ENCODE measurements at places on chromosomes 1 and 21.

DNA sequence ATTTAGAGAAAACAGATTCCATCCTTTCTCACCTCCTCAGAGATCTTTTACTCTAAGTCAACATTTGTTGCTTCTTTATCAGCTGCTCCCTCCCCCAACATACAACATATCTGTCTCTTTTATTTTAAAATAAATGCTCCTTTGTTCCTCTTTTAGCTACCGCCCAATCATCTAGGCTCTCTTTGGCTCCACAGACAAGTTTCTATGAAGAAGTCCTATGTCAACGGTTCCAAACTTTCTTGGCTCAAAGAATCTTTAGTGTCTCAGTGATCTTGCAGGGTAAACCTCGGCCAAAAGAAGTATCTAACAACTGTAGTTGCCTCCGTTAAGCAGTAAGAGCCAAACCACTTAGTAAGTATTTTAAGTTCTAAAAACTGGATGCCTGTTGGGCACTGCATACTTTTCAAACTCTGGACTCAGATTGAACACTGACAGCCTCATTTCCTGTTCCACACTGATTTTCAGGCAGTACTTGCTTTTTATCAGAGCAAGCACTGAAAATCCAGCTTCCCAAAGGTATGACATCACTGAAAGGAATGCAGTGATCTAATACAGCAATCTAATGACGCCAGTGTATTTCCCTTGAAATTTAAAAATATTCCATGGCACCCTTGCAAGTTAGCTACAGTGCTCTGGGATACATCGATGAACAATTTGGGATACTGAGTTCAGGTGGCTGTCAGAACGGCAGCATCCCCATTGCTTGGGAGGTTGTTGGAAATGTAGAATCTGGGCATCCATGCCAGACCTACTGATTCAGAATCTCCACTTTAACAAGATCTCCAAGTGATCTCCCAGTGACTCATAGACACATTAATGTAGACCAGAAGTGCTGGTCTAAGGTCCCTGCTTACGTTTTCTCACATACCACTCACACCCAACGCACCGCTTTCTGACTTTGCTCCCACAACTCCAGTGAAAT lies 26.8 kb downstream of the EGLN1 start:
- H3K4me1 ChIP-seq, result peaks cover 60% of the 10 kb centered on the region
- H3K4me3 ChIP-seq, result no peak overlapping the region
- no peak for DNase-seq
- H3K36me3 ChIP-seq, result no peaks in the 10 kb centered on the region
- no peaks in the 10 kb centered on the region for H3K27me3 ChIP-seq

- no peak overlapping the region for H3K4me3 ChIP-seq
- peaks cover 7% of the 10 kb centered on the region for H3K36me3 ChIP-seq
- H3K27me3 ChIP-seq, result peaks cover 18% of the 10 kb centered on the region
- no peak overlapping the region for H3K27ac ChIP-seq
Observed at GRCh38 chr1:39695016-39695415, 3.8 kb upstream of the HPCAL4 start.

- no peaks in the 10 kb centered on the region for H3K27me3 ChIP-seq
- DNase-seq, result no peak
- no peaks in the 10 kb centered on the region for H3K36me3 ChIP-seq
- no peaks in the 10 kb centered on the region for H3K4me1 ChIP-seq
Observed at GRCh38 chr1:164756741-164757140, 197.8 kb downstream of the PBX1 start.

- H3K27me3 ChIP-seq, result peaks cover 5% of the 10 kb centered on the region
- H3K4me3 ChIP-seq, result no peak overlapping the region
- H3K4me1 ChIP-seq, result no peaks in the 10 kb centered on the region
- no peaks in the 10 kb centered on the region for H3K36me3 ChIP-seq
- DNase-seq, result no peak
Observed at GRCh38 chr1:76202670-76203069, 128.1 kb downstream of the ST6GALNAC3 start.

GRCh38 chr1:64906447-64906846 lies 59.9 kb downstream of the JAK1 start:
- no peaks in the 10 kb centered on the region for H3K27me3 ChIP-seq
- no peak for DNase-seq
- H3K27ac ChIP-seq, result peak overlapping the region; percentile 91
- H3K36me3 ChIP-seq, result peaks cover 13% of the 10 kb centered on the region
- H3K4me1 ChIP-seq, result peaks cover 72% of the 10 kb centered on the region
- peak overlapping the region; percentile 39 for H3K4me3 ChIP-seq

DNA sequence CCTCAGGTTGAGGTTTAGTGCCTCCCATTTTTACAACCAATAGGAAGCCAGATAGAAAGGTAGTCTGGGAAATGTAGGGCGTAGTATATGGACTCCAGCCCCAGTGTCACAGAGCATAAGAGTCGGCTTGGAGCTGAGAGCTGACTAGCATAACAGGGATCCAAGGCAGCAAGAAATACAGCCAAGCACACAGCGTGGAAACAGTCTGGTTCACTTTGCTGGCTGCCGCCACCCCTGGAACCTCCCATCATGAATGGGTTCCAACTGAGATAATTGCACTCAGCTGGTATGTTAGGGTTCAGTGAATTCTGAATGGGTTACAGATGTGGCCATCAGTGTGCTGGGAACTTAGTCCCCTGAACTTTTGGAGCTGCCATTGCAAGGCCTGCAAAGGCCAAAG lies 76.7 kb upstream of the GPR88 start:
- peaks cover 53% of the 10 kb centered on the region for H3K36me3 ChIP-seq
- no peak for DNase-seq
- peaks cover 17% of the 10 kb centered on the region for H3K4me1 ChIP-seq
- H3K27ac ChIP-seq, result no peak overlapping the region

DNA sequence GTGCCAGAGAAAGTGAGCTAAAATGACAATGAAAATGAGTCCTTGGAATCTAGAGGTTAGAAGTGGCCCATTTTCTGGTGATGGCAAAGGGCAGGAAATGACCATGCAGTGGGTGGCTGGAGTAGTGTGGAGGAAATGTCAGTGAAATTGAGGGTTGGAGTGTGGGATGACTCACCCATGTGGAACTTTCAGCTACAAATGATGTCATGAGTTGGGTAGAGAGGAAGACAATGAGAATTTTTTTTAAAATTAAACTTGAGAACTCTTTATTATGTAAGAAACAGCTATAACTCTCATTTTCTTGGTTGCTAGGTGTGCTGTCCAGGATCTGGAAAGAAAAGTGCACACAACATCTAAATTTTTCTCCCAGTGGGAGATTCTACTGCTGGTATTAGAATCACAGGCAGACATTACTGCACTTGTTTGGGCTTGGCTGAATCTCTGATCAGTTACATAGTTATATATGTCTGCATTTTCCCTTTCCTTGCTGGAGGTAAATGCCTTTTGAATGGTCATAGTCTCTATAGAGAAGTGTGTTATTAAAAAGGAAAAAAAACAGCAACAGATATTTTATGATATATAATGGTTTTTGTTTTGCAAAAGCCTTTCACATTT lies 56.8 kb upstream of the GNG12 start:
- H3K36me3 ChIP-seq, result no peaks in the 10 kb centered on the region
- peaks cover 15% of the 10 kb centered on the region for H3K27me3 ChIP-seq
- no peak overlapping the region for H3K4me3 ChIP-seq
- no peaks in the 10 kb centered on the region for H3K4me1 ChIP-seq
- H3K27ac ChIP-seq, result no peak overlapping the region

GRCh38 chr1:174258148-174258550 lies 98.8 kb downstream of the RABGAP1L start:
- H3K27me3 ChIP-seq, result no peaks in the 10 kb centered on the region
- H3K36me3 ChIP-seq, result peaks cover 18% of the 10 kb centered on the region
- no peaks in the 10 kb centered on the region for H3K4me1 ChIP-seq
- peak; percentile 50 for DNase-seq
- no peak overlapping the region for H3K27ac ChIP-seq
- H3K4me3 ChIP-seq, result no peak overlapping the region

GRCh38 chr1:25594971-25595370 lies 21.6 kb upstream of the MAN1C1 start:
- no peak overlapping the region for H3K27ac ChIP-seq
- DNase-seq, result no peak
- H3K36me3 ChIP-seq, result no peaks in the 10 kb centered on the region
- H3K4me3 ChIP-seq, result no peak overlapping the region
- no peaks in the 10 kb centered on the region for H3K27me3 ChIP-seq

GRCh38 chr1:18673976-18674375 lies 43.3 kb downstream of the PAX7 start:
- H3K27me3 ChIP-seq, result peaks cover 75% of the 10 kb centered on the region
- H3K4me1 ChIP-seq, result no peaks in the 10 kb centered on the region
- no peak for DNase-seq
- no peak overlapping the region for H3K27ac ChIP-seq

GRCh38 chr1:206021626-206022365 lies 1.9 kb downstream of the CTSE start:
- no peak overlapping the region for H3K27ac ChIP-seq
- DNase-seq, result no peak
- peaks cover 28% of the 10 kb centered on the region for H3K27me3 ChIP-seq
- peaks cover 3% of the 10 kb centered on the region for H3K4me1 ChIP-seq
- no peak overlapping the region for H3K4me3 ChIP-seq
- no peaks in the 10 kb centered on the region for H3K36me3 ChIP-seq

- DNase-seq, result no peak
- no peak overlapping the region for H3K4me3 ChIP-seq
- H3K4me1 ChIP-seq, result no peaks in the 10 kb centered on the region
- H3K27me3 ChIP-seq, result no peaks in the 10 kb centered on the region
- H3K36me3 ChIP-seq, result no peaks in the 10 kb centered on the region
- no peak overlapping the region for H3K27ac ChIP-seq
Observed at GRCh38 chr1:239840790-239841189, 250.9 kb upstream of the FMN2 start.

- no peaks in the 10 kb centered on the region for H3K4me1 ChIP-seq
- H3K27ac ChIP-seq, result no peak overlapping the region
- H3K36me3 ChIP-seq, result no peaks in the 10 kb centered on the region
- peaks cover 31% of the 10 kb centered on the region for H3K27me3 ChIP-seq
- no peak for DNase-seq
Observed at GRCh38 chr1:232132572-232132971, 497.4 kb downstream of the SIPA1L2 start.

GRCh38 chr1:204502241-204502640 lies 7.6 kb upstream of the PIK3C2B start:
- H3K4me3 ChIP-seq, result no peak overlapping the region
- peaks cover 22% of the 10 kb centered on the region for H3K36me3 ChIP-seq
- H3K27ac ChIP-seq, result no peak overlapping the region
- H3K4me1 ChIP-seq, result peaks cover 21% of the 10 kb centered on the region
